Hematopoietic multipotent progenitor cell treated with erythropoietin and hydrocortisone succinate and interleukin-3 and kit ligand, for 15 days (in vitro differentiated cells): ENCODE measurements at places on chromosomes 12 and 14.

- no peak for DNase-seq
Observed at GRCh38 chr12:47356129-47356700, 276.5 kb upstream of the AMIGO2 start.

DNA sequence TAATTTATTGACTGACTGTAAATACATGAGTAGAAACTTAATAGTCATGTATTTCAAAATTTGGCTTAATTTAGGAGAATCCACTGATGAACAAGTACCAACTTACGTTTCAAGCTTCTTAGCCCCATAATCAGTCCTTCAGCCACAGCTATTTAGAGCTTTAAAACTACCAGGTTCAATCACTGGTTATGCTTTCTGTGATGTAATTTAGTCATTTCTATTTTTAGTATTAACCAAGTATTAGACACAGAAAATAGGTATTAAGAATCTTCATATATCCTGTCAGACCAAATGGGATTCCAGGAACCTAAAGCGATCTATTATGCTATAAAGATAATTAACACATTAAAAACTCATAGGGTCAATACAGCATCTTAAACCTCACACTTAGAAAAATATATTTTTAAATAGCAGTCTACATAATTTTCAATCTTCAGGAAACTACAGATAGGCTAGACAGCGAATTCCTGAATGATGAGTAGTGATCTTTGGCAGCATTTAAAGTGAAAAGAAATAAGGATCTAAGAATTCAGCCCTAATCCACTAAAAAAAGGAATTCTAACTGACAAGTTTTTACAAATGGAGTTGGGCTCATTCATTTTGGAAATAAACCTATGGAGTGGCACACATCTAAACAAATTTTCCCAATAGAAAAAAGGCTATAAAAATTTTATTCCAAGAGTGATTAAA lies 51.5 kb downstream of the ZC3H14 start:
- no peak for DNase-seq

DNA sequence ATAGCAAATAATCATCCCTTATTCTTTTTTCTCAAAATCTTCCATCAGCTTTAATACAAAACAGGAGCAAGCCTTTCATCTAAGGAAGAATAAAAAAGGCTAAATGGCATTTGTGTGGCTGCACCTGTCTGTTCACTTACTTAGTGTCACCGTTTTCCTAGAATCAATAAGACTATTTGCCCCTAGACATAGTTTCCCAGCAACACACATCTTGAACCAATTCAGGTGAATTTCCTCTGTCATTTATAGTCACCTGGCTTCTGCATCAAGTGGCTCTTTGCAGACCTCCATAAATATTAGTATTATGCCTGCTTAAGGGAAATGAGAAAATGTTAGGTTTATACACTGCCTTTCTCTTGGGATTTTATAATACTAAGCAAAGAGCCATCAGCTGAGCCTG lies 17.4 kb upstream of the GCH1 start:
- no peak for DNase-seq

DNA sequence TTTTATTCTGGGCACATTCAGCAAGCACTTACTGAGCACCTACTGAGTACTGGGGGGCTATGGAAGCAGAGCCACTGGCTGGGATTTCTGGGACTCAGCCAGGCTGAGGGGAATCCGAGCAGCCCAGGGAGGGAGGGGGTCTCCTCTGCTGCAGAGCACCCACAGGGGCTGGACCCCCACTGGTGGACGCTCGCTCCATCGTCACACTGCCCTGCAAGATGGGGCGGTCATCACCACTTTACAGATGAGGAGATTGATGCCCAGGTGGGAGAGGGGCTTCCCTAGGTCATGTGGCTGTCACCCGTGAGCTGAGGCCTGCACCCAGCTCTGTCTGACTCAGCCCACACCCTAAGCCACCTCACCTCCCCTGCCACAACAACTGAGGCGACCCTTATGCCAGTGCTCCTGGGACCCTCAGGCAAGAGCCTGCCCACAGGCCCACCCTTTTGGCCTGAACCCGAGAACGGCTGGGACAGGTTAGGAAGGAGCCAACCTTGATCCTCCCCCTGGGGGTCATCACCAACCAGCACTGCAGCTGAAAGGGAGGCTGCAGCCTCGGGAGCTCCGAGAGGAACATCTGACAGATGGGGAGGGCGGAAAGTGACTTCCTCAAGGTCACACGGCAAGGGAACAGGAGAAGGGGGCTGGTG lies 74.4 kb downstream of the SERPINA3 start:
- no peak for DNase-seq

- DNase-seq = no peak
Observed at GRCh38 chr12:25427337-25428249, 125.5 kb downstream of the LMNTD1 start.

GRCh38 chr14:20031058-20031457 lies 4.8 kb downstream of the OR4K13 start:
- DNase-seq = no peak

DNA sequence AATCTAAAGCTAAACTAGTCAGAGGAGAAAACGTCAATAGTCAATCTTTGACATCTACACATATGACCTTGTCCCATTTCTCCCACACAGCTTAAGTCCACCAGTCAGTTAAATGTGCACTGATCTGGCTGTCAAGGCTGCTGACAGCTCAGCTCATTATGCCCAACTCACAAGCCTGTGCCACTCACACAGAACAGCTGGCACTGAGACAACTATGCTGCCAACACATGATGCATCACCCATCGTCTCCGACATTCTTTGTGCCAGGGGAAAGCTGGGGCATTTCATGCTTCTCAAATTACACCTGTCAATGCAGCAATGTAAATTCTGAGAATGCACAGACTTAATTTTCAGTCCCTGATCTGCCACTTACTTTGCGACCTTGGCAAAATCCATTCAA lies 25.3 kb downstream of the GNS start:
- no peak for DNase-seq

DNA sequence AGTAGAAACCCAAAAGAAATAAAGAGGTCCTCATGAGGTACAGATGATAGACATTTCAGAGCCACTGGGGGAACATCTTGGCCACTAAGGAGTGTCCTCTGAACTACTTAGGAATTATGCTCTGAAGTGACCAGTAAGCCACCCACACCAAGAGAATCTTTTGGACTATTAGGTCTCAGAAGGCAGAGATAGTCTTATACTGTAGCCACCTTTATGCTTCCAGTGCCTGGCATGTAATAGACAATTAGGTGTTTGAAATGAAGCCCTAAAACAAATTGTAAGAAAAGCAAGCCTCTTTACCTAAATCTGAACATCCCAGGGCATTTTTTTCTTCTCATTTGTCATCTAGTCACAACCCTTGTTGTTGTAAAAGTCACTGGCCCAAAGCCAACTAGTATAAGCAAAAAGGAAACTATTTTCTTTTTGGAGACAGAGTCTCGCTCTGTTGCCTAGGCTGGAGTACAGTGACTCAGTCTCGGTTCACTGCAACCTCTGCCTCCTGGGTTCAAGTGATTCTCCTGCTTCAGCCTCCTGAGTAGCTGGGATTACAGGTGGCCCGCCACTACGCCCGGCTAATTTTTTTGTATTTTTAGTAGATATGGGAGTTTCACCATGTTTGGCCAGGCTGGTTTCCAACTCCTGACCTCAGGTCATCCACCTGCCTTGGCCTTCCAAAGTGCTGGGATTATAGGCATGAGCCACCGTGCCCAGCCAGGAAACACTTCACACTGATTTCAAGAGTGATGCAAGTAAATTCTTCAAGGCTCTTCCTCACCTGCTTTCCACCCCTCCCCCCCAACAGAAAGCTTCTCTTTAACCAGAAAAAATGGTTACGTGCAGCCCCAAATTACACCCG lies 11.1 kb downstream of the PLEKHA5 start:
- no peak for DNase-seq

DNA sequence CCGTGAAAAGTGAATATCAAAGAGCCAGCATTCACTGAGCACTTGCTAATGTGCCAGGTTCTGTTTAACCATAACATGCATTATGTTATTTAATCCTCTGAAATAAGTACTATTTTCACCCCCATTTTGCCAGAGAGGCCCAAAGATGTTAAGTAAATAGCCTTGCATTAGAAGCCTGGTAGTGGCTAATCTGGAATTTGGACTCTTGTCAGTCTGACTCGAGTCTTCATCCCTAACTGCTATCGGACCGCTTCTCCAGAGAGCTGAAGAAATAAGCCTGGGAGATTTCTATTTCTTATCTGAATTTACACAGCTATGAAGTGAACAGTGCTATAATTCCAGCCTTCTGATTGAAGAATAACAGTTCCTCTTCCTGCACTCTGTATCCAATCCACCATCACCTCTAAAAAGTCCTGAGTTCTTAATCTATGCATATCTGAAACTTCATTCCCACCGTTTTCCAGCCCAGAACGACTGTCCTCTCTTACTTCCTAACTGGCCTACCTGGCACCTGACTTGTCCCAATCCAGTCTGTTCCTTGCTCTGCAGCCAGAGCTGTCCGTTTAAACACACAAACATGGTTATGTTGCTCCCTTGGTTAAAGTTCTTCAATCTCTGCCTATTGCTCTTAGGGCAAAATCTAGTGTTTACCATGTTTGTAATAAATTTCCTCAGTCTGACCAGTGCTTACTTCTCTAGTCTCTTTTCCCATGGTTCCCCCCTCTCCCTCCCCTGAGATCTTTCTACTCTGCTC lies 2.3 kb downstream of the POLR3B start:
- no peak for DNase-seq

- DNase-seq = no peak
Observed at GRCh38 chr14:85575617-85575898, 45.6 kb downstream of the FLRT2 start.

DNA sequence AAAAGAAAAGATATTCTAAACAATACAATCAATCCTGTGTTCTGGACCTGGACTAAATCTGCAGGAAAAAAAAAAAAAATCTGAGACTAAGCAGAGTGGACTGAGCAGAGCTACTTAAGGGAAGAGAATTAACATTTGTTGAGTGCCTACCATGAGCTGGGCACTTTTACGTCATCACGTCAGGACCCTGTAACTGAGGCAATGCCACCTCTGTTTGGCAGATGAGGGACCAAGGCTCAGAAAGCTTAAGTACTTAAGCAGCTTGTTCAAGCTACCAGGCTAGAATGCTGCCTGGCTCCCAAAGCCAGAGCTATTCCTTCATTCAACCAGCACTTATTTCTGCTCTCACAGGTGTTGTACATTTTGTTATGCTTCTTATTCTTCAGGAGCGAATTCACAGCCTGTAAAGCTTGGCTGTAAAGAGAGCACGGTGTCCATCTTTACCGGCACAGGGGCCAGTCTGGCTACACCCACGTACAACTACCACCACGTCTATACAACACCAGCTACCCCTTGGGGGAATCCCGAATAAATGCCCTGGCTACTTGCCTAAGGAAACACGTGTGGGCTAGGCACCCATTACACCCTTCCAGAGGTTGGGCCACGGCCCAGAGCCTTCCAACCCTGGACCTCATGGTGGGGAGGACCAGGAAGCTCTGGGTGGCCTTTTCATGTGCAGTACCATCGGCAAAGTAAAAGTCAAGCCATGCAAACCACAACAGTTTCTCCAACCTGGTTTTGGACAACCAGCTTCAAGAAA lies 27.0 kb downstream of the TMCC3 start:
- no peak for DNase-seq

- DNase-seq = no peak
Observed at GRCh38 chr14:27750114-27750513, 1016.5 kb upstream of the FOXG1 start.

DNA sequence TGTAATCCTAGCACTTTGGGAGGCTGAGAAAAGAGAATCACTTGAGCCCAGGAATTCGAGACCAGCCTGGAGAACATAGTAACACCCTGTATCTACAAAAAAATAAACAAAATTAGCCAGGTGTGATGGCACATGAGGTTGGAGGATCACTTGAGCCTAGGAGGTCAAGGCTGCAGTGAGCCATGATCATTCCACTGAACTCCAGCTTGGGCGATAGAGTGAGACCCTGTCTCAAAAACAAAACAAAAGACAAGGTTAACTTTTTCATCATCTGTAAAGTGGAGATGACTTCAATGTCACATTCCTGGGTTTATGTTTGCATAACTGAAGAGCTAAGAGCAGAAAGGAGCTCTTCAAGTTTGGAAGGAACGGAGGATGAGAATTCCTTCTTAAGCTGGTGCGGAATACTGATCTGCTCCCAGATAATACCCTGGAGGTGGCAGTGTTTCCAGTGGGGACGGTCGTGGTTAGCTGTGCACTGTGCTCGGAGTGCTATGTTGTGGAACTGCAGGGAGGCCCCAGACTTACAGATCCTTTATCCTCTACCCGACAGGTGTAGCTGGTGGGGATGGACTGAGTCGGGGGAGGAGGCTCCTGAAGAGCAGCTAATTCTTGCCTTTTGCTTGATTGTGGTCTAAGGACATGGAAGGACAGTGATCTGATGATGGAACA lies 22.5 kb upstream of the BICD1 start:
- DNase-seq = no peak

- DNase-seq = no peak
Observed at GRCh38 chr14:31806249-31806648, 245.0 kb downstream of the NUBPL start.

DNA sequence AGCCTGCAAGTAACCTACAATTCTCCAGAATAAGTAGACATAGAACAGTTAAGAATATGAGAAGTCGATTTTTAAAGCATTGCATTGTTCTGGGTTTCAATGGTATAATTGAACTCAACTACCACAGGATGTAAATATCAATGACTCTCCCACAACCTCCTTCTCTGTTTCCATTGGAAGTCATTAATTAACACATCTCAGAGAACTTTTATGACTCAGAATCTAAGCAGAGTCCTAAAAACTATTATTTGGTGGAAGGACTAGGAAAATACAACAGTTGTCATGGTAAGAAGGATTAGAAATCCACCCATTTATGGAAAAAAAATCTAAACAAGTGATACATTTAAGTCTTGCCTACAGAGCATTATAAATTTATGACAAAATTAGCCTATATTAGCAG lies 21.1 kb upstream of the CPNE8 start:
- DNase-seq = no peak

DNA sequence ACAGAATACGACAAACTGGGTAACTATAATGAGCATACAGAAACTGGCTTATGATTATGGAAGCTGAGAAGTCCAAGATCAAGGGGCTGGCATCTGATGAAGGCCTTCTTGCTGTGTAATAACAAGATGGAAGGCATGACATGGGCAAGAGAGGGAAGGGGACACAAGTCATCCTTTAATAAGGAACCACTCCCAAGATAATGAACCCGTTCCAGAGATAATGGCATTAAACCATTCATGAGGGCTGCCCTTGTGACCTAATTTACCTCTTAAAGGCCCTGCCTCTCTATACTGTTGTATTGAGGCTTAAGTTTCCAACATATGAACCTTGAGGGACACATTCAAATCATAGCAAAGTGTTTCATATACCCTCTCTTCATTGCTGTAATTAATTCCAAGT lies 4.6 kb upstream of the VTI1B start:
- peak; percentile 47 for DNase-seq
